ENCODE measurements at places on chromosomes 4 and X.

DNA sequence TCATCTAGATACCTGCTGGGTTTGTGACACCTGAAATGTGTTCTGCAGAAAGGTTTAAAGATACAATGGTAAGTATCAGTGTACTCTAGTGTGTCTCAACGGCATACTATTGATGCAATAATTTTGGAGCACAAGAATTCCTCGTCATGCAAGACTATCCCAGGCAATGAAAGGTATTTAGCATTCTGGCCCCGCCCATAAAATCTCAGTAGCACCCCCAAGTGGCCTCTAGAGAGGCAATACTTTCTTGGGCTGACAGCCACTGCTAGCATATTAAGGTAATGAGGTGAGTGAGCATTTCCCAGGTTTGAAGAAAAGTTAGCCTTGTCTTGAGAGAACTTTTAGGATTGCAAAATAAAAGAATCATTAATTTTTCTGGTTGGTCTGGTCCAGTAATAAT lies 24.0 kb downstream of the TAB3 start:
- DNase-seq, result peak; percentile 12

- peak; percentile 77 for DNase-seq
These were observed 5.7 kb downstream of the CD99 start for GRCh38 chrX:2696698-2697215.

DNA sequence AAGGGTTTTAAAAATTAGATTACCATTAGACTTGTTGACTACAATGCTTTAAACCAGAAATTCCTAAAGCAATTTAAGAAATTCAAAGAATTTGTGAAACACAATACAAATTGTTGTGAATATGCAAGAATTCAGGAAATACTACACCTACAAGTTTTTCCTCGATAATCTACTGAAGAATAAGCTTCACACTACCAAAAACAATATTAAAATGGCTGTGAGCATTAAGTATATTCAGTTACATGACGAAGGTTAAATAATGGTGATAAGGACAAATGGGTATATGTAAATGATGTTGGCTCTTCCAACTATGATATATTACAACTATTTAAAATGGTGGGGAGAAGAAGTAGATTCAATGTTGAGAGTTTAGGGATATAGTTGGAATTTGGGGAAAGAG lies 111.1 kb upstream of the HTR2C start:
- no peak for DNase-seq

DNA sequence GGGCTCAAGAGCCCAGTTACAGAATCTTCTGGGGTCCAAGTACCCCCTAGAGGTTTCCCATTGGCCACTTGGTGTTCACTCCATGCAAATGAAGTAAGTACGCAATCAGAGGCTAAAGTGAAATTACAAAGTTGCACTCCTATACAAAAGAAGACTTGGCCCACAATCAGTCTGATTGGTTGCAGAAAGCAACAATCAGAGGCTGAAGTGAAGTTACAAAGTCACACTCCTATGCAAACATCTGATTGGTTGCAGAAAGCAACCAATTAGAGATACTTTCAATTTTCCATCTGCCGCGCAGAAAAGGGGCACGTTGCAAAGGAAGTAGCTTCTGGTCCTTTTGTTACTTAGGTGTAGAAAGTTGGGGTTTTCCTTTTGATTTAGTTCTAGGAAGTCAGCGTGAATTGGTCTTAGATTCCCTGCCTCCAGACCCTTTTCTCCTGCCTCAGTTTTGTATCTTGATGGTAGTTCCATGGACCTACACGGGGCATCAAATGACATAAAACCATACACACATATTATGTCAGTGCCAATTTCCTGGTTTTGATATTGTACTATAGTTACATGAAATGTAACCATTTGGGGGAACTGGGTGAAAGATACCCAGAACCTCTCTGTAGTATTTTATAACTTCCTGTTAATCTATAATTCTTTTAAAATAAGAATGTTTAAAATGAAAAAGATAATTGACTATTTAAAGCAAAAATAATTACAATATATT lies 12.4 kb upstream of the PIN4 start:
- DNase-seq, result peak; percentile 84

DNA sequence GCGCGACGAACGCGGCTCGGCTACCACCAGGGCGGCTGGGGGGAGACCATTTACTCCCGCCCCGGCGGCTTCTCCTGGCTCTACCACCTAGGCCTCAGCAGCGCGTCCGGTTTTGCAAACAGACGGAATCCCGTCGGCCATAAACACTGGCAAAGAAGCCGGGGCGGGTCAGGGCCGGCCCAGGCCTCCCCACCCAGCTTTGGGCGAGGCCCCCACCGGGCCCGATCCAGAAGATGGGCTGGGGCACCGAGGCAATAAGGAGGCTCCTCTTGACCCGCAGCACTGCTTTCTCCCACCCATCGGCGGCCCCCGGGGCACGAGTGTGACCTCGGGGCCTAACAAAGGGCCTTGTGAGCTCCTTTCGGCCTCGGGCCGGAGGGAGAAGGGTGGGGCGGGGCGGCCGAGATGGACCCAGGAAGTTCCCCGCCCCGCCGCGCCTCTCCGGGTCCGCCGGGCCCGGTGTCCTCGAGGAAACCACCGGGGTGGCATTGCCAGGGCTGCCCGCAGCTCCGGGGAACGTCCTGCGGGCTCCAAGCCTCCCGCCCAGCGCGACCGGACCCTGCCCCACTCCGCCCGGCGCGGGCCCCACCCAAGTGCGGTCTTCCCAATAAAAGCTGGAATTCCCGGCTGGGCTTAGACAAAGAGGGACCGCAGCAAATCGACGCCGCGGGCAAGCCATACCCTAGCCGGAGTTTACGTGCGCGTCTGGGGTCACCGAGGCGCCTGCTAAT lies 5.9 kb downstream of the BCOR start:
- DNase-seq, result no peak

- DNase-seq, result no peak
These were observed 205.3 kb upstream of the JADE1 start for GRCh38 chr4:128604204-128604603.

GRCh38 chr4:4470208-4470607 lies 71.6 kb downstream of the STX18 start:
- DNase-seq, result no peak

GRCh38 chr4:63583007-63583406 lies 826.2 kb downstream of the TECRL start:
- DNase-seq, result no peak

GRCh38 chrX:105266456-105266855 lies 46.0 kb upstream of the TEX13A start:
- no peak for DNase-seq

DNA sequence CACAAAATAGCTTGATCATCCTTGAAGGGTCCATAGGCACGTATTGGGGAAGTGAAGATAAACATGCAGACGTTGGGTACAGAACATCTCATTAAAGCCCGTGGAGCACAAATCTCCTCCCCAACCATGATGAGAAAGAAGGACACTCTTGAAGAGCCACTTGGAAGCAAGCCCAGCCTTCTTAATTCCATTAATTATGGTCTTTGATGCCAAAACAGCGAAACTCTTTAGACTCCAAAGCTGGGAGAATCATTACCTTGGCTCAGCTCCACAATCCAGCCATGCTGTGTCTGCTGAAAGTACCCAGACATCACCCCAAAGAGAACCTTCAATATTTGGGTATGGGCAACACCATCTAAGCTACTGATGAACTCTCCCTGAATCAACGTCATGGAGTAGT lies 169.0 kb upstream of the MBNL3 start:
- no peak for DNase-seq

GRCh38 chrX:70166601-70167590 lies 10.4 kb upstream of the DGAT2L6 start:
- DNase-seq, result no peak

GRCh38 chrX:40012039-40012867 lies 85.5 kb downstream of the BCOR start:
- DNase-seq, result no peak

DNA sequence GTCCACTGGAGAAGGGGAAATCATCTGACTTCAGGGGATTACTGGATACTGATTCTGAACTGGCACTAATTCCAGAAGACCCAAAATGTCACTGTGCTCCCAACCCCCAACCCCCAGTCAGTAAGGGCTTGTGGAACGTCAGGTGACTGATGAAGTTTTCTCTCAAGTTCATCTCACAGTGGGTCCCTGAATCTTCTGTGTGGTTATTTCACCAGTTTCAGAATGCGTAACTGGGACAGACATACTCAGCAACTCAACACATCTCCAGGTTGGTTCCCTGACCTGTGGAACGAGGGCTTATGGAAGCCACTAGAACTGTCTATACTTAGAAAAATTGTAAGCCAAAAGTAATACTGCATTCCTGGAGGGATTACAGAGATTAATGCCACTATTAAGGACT lies 45.3 kb downstream of the DDX60L start:
- no peak for DNase-seq

DNA sequence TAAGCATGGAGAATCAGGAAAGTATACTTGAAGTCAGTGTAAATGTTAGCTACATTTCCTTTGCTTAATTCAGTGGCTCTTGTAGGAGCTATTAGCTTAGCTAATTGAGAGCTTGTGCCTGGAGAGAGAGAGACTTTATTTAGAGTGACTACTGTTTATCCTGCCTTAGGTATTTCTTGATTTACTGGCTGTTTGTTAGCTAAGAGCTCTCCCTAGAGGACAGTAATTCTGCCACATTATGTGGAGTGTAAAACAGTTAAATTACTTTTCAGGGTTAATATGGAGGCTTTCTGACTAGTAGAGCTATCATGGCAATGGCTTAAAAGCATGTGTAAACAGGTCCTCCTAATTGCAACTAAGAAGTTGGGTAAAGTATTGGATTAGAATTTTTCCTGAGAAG lies 306.5 kb upstream of the TECRL start:
- no peak for DNase-seq

- DNase-seq, result no peak
These were observed 312.8 kb upstream of the EPHA5 start for GRCh38 chr4:65983061-65983460.

GRCh38 chr4:111650674-111651086 lies 494.6 kb upstream of the FAM241A start:
- DNase-seq, result no peak

DNA sequence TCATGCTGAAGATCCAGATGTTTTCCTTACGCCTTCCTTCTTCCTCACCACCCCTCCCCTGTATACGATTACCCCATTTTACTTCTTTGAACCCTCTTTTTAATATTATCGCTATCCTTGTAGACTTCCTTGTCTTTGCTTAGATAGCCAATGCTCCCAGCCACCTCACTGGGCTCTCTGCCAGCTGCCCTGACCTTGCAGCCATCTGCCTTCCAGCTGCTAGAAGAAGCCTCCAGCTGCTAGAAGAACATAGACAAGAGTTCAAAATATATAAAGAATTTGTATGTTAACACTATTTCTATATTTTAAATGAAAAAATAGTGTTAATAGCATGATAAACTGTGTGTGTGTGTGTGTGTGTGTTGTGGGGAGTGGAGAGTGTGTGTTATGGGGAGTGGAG lies 374.7 kb downstream of the ANKRD50 start:
- DNase-seq, result no peak

GRCh38 chrX:51496501-51497291 lies at the start of gene NUDT11:
Gene NUDT11, minus strand, starts transcription at chrX:51496592. Its CDS starts 148 bp downstream, at chrX:51496444.
- DNase-seq, result peak; percentile 2
